Jurkat, Clone E6-1 (cell line): ENCODE measurements at places on chromosomes 4 and X.

DNA sequence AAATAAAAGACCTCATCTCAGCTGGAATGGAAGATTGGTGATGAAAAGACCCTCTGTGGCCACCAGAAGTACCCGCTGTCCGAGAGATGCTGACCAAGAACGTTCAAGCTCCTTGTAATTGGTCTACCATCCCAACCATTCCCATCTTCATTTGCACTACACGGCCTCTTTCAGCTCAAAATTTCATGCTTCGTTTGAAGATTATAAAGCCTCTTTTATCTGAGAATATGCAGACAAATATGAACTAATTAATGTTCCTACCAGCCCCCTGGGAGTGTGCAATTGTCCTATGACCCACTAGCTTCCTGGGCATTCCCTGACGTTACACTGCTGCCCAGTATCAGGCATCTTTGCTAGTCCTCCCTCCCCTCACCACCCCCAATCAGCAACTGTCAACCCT is 583.7 kb downstream of the MID1IP1 start:
- no peak for DNase-seq

GRCh38 chr4:173270312-173271027 is 63.7 kb downstream of the HMGB2 start:
- DNase-seq: no peak

DNA sequence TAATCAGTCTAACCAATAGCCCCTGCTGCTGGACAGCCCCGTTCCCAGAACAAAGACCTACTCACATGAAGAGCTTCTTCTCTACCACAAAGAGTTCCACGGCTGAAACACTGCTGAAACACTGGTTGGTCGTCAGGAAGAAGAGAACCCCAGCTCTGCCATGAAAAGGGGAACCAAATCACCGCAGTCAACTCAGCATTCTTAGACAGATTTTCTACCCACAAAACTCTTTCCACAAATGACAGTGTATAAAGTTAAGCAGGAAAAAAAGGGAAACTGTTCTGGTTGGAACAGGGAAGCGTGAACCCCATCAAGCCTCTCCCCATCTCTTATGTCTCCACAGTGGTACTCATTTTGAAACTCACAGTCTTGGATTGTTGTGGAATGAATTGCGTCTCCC is 57.3 kb downstream of the ABCG2 start:
- no peak for DNase-seq

DNA sequence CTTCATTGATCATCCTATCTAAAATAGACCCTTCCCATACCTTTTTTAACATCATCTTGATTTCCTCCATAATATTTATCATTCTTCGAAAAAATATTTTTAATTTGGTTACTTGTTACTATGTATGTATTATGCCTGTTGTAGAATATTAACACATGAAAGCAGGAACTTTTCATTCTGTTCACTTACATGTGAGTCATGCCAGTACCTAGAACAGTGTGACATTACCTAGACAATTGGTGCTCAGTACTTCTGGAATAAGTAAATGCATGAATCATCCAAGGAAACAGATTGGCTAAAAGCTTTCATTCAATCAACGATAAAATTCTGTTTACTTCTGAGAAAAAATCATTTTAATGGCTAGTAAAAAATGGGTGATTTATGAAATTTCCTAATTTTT is 76.4 kb downstream of the CXXC4 start:
- DNase-seq: no peak

DNA sequence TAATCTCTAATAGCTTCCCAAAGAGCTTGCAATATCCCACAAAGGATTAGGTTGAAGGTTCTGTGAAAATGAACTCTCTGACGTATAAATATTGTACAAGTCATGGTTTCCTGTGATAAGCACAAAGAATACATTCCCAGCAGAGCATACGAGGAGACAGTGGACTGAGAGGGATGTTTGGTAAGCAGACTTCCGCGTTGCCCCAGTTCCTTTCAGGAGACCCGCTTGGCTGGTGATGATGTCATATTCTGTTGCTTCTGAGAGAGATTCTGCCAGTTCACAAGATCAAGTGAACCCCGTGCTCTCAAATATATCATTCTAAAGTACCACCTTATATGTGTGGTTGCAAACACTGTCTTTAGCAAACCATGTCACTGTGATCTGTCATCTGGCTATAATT is 323.9 kb upstream of the CASK start:
- no peak for DNase-seq

- no peak for DNase-seq
Observed at GRCh38 chr4:123821861-123822260, 425.3 kb downstream of the SPRY1 start.
